CD4-positive, alpha-beta T cell (primary cell): ENCODE measurements at places on chromosomes 1 and 21.
A peak's percentile ranks its signal among the peaks of the same experiment; 100 is the strongest.

- DNase-seq = no peak
These were observed 19.3 kb downstream of the IARS2 start for GRCh38 chr1:220113136-220113695.

DNA sequence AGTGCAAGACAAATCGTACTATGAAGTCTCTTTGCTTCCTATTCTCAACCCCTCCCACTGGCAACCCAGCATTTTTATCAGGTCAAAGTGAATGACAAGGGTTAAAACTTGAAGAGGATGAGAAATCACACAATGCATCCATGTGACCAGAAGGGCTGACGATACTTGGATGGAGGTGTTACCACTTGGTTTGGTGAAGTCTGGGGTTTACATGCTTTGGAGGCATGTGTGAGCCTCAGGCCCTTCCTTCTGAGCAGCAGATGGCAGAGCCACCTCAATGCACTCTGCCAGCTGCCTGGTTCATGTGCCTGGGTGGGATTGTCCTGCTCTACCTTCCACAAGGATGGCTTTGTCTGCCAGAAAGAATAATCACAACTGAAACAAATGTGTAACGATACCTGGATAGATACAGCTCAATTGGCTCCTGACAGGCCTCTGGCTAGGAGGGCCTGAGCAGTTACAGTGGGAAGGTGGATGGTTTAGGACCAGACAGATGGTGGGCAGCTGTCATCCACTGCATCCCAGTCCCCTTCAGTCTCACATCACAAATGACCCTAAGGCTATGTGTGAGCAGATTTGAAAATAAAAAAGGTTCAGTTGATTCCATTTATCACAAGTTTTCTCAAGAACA, 51.5 kb upstream of the CNIH3 start:
- DNase-seq = no peak

DNA sequence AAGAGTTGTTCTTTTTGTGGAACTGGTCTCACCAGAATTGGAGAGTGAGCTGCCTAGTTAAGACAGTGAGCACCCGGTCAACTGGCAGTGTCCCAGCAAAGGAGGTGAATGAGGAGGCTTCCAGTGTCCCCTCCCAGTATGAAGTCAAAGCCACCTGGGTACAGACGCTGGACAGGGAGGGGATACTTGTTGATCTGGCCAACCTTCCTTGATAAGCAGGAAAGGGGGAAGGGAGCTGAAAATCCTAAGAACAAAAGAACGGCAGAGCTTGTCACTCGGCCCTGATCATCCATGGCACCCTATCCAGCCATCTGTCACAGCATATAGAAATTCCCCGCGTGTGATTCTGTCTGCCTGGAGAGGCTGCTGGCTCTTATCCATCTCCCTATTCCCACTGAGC, 91.5 kb downstream of the SSBP3 start:
- DNase-seq = no peak

- no peak for DNase-seq
These were observed 71.0 kb downstream of the PDE9A start for GRCh38 chr21:42724226-42724920.

- no peak for DNase-seq
These were observed 1.2 kb upstream of the TSPAN2 start for GRCh38 chr1:115090540-115090939.

GRCh38 chr1:197937892-197938291, 20.7 kb downstream of the LHX9 start:
- DNase-seq = no peak

DNA sequence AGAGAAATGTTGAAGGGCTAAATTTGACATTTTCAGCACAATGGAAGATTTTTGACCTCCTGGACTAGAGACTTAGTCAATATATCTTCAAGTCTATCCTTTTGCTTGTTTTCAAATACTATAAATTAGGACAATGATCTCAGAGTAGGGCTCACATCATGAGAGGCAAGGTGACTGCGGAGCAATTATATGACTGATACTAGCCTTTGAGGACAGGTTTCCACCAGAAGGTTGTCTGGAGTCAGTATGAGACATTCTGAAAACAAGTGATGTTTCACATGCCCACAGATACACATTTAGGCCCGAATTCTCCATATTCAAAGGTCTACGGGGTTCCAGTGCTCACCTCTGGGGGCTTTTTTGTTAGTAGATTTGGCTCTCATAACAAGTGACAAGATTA, 142.3 kb upstream of the SAMSN1 start:
- DNase-seq = no peak

- peak; percentile 22 for DNase-seq
These were observed 120.4 kb upstream of the GREM2 start for GRCh38 chr1:240732390-240732789.
